ENCODE measurements at places on chromosomes 6 and 20.

- no peak for DNase-seq
Observed at GRCh38 chr6:1610497-1611321, 994 bp downstream of the FOXC1 start.

GRCh38 chr6:21518317-21518716 lies 75.2 kb upstream of the SOX4 start:
- DNase-seq = no peak

DNA sequence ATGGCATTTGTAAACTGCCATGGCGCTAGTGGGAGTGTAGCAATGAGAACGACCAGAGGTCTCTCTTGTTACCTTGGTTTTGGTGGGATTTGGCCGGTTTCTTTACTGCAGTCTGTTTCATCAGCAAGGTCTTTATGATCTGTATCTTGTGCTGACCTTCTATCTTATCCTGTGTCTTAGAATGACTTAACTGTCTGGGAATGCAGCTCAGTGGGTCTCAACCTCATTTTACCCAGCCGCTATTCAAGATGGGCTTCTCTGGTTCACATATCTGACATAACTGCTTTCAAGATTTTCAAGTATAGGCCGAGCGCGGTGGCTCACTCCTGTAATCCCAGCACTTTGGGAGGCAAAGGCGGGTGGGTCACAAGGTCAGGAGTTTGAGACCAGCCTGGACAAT lies 1.9 kb upstream of the SFT2D1 start:
- DNase-seq = no peak

DNA sequence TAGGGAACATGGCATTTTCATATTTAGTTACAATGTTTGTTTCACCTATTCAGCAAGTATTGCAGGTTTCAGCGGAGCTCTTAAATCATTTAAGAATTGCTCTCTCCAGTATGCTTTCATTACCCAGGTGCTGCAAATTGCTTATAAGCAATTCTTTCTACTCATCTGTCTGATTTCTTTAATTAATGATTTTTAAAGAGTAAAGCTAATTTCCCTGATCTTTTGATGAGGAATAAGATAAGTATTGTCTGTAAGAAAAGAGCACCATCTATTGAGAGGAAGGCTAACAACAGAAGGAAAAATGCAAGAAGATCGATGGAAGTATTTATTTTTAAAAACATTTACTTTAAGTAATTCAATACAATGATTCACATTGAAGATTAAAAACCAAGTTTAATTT lies 2.0 kb downstream of the OPRM1 start:
- no peak for DNase-seq

- DNase-seq = no peak
Observed at GRCh38 chr6:157148391-157149323, 174.7 kb downstream of the TMEM242 start.

GRCh38 chr20:17497821-17498580 lies 33.2 kb downstream of the BFSP1 start:
- DNase-seq = no peak

Data from CD4-positive, alpha-beta T cell treated with Interferon alpha-2 for 1 hour (primary cell).